ENCODE measurements at places on chromosomes 11 and 22.
A peak's percentile ranks its signal among the peaks of the same experiment; 100 is the strongest.

- DNase-seq = no peak
Observed at GRCh38 chr11:28110821-28111200, 2.6 kb downstream of the METTL15 start.

GRCh38 chr11:43021466-43021865, 290.3 kb upstream of the API5 start:
- peak; percentile 9 for DNase-seq

GRCh38 chr11:71251761-71252268, 562 bp downstream of the SHANK2 start:
- DNase-seq = peak; percentile 78

- DNase-seq = no peak
Observed at GRCh38 chr11:86874304-86875056, 74.1 kb downstream of the PRSS23 start.

DNA sequence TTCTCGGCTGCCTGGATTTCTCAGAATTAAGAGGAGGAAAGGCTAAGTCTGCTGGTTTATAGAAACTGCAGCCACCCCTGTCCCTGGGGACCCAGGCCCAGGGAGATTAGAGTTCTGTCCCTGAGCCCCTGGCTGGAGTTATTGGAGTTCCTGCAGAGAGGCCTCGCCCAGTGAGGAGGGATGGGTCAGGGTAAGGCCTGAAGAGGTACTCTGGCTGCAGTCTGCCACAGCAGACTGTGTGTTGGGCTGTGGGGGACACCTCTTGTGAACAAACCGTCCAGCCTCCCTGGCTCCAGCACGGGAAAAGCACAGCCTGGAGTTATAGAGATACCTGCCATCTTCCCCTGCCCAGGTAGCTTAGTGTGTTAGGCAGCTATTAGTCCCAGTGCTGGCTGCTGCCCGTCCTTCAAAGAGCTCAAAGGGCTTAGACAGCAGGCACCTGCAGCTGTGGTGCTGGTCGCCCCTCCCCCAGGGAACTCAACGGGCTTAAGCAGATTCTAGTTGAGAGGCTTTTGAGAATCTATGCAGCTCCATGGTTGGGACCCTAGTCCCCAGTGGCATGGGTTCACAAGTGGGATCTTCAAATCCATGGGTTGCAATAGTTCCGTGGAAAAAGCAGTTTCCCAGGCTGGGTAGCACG, 36.6 kb upstream of the MUC15 start:
- DNase-seq = no peak

DNA sequence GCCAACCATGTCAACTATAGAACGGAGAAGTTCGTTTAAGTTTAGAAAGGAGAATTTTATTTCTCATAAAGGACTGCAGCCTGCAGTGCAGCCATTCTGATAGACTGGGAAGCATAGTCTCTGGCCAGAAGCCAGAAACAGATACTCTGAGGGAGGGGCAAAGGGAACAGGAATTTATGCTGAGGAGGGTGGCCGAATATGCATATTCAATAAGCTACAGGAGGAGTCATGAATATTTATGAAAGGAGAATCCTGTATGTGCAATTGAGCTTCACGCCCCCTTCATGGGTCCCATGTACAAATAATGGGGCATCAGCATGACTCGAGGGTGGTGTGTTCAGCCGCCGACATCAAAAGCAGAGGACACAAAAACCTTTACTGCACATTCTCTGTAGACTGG, 199.9 kb downstream of the CWF19L2 start:
- no peak for DNase-seq

DNA sequence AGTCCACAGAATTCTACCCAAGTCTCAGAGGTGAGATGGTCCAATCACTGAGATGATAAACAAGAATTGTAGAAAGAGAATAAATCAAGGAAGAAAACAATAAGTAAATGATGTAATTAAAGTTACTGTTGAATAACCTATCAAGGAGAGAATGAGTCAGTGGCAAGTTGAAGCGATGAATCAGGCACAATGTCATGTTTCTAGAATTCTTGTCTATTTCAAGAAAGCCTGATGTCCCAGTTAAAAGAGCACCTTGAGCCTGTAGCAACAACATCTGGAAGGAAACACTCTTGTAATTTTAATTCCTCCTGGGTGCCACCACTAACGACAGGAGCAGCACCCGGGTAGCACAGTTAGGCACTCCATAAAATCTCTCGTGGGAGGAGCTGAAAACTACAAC, 67.9 kb upstream of the SLC35C1 start:
- DNase-seq = no peak

- DNase-seq = no peak
Observed at GRCh38 chr11:76282811-76283595, 76.7 kb upstream of the WNT11 start.

DNA sequence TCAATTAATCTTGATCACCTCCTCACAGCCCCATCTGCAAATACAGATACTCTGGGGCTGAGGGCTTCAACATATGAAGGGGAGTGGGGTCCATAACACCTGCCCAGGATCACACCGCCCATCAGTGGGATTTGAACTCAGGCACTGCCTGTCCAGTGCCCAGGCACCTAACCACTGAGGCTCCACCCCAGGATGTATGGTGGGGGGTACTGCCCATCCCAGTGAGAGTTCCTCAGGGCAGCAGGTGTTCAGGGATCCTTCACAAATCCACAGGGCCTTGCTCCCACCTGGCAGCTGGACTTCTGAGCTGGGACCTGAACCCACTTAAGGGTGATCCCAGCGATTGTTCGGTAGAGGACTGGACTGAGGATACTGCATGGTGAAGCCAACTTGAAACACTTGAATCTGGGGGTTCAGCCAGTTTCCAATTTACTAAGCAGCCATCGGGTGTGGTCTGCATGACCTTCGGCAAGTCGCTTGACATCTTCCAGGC, 33.3 kb downstream of the PRDM11 start:
- no peak for DNase-seq

DNA sequence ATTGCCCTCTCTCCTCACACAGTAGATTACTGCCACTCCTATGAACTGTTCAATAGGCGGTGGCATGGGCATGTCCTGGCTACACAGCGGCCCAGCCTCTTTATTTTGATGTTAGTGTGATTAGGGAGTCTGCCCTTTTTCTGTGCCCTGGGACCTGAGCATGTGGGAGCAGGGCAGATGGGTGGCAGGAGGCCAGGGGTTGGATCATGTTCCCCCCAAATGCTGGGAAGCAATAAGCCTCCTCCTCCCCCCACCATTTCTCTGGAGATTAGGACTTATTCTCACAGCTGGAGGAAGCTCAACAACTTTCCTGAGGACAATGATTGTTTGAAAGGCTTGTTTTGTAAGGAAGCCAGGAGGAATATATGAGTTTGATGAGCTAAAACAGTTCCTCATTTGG, 848 bp downstream of the HEPN1 start:
- no peak for DNase-seq

GRCh38 chr22:41931701-41932269, 5.2 kb upstream of the TNFRSF13C start:
- DNase-seq = no peak

DNA sequence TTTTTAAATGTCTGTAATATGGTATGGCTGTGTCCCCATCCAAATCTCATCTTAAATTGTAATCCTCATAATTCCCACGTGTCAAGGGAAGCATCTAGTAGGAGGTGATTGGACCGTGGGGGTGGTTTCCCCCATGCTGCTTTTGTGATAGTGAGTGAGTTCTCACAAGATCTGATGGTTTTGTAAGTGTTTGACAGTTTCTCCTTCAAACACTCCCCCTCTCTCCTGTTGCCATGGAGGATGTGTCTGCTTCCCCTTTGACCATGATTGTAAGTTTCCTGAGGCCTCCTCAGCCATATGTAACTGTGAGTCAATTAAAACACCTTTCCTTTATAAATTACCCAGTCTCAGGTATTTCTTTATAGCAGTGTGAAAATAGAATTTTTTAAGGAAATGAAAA, 31.1 kb upstream of the CD44 start:
- no peak for DNase-seq

DNA sequence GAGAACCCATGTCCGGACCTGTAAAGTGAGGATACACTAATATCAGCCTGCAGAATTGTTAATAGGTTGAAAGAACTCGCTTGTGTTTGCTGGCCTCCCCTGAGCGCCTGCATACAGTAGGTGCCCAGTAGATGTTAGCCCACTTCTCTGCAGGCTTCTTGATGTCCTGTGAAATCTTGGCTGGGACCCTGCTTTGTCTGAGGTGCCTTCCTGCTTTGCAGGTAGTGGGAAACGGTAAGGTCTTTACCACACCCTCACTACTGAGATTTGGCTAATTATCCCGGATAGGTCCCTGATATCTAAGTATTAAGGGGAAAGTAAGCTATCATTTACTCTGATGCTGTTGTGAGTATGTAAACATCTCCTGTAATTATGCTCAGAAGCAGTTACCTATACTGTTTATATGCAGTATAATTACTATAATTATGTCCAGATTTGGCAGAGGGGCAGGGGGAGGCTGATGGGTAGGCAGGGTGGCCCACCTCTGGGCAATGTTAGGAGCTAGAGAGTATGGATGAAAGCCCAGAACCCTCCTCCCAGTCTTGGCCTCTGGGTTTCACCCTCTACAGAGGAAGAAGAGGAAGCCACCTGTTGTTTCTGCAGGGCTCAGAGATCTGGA, 1.2 kb upstream of the ARRB1 start:
- DNase-seq = peak; percentile 34

GRCh38 chr22:20085651-20086050, 5.6 kb downstream of the DGCR8 start:
- DNase-seq = no peak
